ENCODE measurements at places on chromosomes 6 and 20.

GRCh38 chr6:87815449-87815848 lies 113.4 kb upstream of the AKIRIN2 start:
- DNase-seq, result no peak

GRCh38 chr6:448296-449056 lies 56.9 kb downstream of the IRF4 start:
- DNase-seq, result no peak

GRCh38 chr6:169937389-169938261 lies 186.2 kb downstream of the ERMARD start:
- DNase-seq, result no peak

DNA sequence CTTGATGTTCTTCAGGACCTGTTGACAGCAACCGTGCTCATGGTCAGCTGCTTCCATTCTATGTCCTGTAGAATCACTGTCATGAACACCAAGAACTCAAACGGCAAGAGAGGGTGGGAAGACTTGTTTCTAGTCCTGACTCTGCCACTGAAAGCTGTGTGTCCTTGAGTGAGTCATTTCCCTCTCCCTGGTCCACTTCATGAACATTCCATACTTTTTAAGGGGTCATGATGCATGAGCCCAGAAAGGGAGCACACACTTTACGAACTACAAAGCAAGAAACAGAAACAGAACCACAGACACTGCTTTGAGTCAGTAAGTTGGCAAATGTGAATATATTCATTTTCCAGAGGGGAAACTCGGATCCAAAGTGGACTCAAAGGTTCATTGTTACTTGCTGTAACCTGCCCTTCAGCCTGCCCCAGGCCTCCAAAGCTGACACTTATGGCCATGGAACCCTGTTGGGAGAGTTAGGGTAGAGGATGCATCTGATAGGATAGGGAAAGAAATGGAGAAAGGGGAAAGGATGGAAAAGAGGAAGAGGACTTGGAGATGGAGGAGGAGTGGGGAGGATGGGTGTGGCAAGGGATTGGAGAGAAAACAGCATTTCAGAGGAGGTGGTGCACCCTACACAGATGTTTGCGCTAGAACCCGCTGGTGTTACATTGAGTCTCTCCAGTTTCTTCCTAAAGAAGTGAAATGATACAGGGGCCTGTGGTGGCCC lies 129.8 kb downstream of the FOXO3 start:
- DNase-seq, result no peak

DNA sequence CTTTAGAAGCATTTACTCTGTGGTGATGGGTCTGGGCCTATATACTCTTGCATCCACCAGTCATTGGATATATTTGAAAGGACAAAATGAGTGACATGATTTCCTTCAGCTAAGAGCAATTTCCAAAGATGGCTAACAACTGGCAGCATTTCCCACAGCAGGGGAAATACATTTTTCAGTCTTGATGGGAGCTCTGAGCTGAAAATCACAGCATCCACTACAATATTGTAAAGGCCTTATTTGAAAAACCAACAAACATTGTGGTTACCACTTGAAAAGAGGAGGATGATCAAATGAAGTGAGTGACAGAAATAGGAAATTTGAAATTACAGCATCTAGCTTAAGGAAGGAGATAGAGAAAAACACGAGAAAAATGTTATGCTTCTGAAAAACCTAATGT lies 705.0 kb upstream of the EPHA7 start:
- DNase-seq, result no peak

DNA sequence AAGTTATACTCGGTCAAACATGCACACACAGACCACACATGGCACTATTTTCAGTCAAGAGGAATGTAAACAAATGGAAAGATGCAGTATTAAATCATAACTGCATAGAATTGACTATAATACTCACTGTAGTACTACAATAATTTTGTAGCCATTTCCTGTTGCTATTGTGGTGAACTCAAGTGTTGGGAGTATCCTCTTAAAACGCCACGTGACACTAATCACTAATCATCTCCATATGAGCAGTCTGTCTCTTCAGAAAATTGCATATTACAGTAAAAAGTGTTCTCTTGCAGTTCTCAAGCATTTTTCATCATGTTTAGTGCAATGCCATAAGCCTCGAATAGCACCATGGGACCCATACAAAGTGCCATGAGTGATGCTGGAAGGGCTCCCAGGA lies 258.7 kb upstream of the ID4 start:
- DNase-seq, result peak; percentile 15

Data from eye (tissue), 1 donor.